ENCODE measurements at places on chromosomes 4 and X.

DNA sequence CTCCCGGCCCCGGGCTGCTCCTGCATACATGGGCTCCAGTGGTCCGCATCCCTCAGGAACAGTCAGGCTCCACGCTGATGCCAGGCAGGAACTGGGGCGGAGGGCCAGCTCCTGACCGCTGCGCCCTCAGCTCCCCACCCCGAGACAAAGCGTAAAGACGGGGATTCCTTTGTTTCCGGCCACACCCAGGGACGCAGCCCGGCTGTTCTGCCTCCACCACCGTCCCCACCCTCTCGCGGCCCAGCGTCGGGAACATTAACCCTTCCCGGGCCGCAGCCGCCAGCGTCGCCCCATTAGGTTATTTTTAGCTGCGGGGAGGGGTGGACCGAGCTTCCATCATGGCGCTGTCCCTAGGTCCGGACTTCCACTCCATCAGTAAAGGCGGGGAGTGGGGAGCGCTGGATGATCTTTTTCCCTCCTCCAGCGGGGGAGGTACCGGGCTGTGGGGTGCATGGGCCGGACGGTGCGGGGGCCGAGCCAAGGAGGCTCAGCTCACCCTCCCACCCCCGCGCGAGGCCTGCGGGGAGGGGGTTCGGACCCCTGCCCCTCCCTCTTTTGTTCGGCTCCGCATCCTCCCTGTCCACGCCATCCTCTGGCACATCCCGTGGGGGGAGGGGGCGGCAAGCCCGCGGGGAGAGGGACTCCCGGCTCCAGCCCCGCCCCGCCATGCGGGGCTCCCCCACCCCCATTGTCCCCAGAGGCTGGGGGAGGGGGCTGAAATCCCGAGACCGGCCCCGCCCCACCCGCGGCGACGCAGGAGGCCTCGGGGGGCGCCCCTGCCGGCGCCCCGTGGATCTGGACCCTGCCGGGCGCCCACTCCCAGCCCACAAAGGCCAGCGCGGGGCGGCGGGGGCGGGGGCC lies 5.3 kb downstream of the CRMP1 start:
- no peak for DNase-seq

- no peak for DNase-seq
Measured at GRCh38 chr4:99587803-99588202, 13.2 kb downstream of the MTTP start.

- peak; percentile 56 for DNase-seq
Measured at GRCh38 chrX:69093960-69094871, 71.0 kb downstream of the PJA1 start.

DNA sequence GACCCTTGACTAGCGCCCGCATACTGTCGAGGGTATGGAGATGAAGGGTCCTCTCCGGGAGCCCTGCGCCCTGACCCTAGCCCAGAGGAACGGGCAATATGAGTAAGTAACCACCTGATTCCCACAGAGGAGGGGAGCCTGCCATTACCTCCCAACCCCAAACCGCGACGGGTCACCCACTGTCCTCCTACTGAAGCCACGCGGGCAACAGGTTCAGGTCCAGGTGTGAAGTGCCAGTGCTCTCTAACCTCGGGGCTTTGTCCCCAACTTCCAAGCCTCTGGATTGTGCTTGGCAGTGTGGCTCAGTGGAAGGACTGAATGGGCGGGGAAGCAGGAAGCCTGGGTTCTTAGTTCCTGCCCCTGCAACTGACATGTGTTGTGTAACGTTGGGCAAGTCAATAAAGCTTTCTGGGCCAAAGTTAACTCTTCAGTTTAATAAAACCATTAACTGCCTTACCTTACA lies 694 bp downstream of the OCRL start:
- peak; percentile 25 for DNase-seq

GRCh38 chr4:102789317-102789717 lies 28.5 kb upstream of the MANBA start:
- no peak for DNase-seq

DNA sequence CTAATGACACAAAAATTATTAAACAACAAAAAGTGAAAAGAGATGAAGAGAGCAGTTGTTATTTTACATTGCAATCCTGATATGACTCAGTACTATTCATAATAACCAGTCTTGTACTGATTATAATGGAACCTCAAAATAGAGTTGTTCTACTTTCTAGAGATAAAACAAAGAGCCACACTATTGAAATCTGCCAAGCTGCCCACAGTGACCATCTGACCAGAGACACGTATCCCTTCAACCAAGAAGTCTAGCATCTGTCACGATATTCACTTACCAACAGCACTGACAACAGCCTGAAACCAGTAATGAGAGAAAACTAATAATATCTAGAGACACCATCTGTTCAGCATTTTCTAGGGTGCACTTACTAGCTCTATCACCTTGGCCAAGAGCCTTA lies 466.7 kb downstream of the NKX6-1 start:
- DNase-seq: no peak

DNA sequence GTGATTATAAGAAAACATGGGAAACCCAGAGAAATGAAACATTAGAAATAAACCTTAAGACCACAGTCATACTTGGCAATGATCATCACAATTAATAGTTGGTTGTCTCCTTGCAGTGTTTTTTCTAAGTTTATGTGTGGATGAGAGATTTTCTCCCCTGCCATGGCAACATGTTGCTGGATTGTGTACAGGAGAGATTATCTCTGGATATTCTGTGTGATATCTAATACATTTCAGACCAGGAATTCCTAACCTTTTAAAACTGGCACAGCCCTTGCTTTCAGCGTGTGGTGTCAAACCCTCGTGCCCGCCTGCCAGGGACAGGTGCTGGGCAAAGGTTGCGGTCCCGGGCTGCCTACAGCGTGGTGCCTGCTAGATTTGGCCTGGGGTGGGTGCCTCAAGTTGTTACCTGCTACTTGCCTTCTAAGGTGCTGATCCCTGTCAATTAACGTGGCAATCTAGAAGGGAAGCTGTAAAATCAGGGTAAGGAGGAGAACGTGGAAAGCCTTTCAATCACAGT lies 100.5 kb downstream of the TMEM131L start:
- DNase-seq: no peak

DNA sequence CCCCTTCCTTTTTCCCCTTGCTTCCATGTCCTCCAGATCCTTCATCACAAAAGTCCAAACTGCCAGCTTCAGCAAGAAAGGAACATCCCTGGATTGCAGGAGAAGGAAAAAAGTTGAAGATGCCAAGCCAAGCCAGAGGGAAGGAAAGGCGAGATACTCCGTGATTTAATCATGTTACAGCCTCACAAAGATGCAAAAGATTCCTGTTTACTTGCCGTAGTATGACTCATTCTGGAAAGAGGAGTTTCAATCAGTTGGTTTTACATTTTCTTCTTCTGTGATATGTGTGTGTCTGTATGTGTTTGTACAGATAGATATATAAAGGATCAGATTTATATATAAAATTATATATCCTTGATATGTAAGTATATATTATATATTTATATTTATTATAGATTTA lies 69.3 kb downstream of the BTC start:
- DNase-seq: no peak

DNA sequence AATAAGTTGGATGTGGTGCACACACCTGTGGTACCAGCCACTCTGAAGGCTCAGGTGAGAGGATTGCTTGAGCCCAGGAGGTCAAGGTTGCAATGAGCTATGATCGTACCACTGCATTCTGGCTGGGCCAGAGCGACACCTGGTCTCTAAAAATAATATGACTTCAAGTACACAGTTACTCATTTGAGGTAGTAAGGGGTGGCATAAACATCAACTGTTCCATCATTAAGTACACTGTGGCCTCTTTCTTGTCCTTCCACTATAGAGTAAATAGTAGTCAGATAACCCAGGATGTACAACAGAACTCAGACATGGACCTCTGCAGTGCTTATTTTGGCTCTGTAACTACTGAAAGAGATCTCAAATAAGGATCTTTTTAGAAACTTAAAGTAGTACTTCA lies 10.6 kb downstream of the FAM9B start:
- no peak for DNase-seq

GRCh38 chrX:107659768-107660167 lies 31.5 kb downstream of the PRPS1 start:
- no peak for DNase-seq

GRCh38 chrX:64350521-64350920 lies 44.7 kb downstream of the MTMR8 start:
- DNase-seq: no peak

- DNase-seq: no peak
Measured at GRCh38 chr4:133929531-133930239, 271.9 kb downstream of the PABPC4L start.

GRCh38 chr4:155591738-155592143 lies 74.9 kb upstream of the GUCY1A1 start:
- no peak for DNase-seq

GRCh38 chrX:48911412-48912182 lies at the start of gene SLC35A2:
TSS of gene SLC35A2 (minus strand) at chrX:48911646. CDS start at chrX:48911636, 10 bp downstream.
- DNase-seq: peak; percentile 85

DNA sequence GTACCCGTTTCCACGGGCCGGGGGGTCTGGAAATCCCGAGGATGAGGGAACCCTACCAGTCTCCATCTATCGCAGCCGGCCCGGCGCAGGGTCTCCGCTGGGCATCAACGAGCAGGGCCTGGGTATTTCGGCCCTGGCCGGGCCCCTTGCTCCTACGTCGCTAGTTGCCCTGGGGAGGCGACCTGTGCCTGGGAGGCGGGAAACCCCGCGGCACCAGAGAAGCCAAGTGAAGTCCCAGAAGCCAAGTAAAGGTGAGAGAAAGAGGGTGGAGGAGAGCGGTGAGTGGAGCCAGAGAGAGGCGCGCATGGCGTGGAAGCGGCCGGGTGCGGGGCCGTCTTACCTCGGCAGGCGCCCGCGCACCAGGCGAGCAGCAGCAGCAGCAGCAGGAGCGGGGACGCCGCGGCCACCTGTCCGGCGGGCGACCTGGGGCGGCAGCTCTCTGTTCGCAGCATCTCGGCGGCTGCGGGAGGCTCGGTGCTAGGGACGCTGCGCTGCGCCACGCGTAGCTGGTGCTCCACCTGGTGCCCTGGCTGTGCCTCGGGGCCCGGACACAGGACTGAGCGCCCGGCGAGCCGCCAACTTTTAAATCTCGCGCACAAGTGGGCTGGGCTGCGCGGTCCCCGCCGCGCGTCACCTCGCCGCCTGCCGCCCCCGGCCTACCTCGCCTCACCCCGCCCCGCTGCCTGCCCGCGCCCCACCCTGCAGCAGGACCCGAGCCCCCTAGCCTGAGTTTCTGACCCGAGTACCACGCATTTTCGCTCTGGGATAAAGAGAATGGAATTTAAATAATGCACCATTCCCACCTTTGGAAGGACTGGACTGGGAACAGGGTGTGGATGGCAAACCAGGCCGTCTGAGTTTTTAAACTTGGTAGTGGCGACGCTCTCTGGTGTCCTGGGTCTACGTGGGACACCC lies at the start of gene NMU:
NMU (minus strand) TSS at position 558 of the 915 bp plus-strand sequence; CDS start at position 452, 106 bp downstream.
- peak; percentile 47 for DNase-seq

DNA sequence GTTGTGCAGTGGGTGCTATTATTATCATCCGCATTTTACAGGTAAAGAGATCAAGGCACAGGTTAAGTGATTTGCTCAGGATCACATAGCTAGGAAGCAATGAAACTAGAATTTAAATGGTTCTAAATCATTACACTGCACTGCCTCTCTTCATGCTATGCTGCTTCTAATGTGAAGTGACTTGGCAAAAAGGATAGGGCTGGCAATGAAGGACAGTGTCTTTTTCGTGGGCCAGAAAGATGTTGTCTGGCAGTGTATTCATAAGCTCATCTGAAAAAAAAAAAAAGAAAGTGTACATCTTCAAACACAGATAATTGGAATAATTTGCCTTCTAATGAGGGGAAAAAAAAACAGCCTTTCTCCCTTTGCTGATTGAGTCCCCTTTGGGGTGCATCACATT lies 132.2 kb upstream of the FUNDC1 start:
- no peak for DNase-seq

- no peak for DNase-seq
Measured at GRCh38 chr4:36446275-36446674, 164.9 kb downstream of the DTHD1 start.

- no peak for DNase-seq
Measured at GRCh38 chrX:109966246-109966645, 36.7 kb upstream of the TMEM164 start.

DNA sequence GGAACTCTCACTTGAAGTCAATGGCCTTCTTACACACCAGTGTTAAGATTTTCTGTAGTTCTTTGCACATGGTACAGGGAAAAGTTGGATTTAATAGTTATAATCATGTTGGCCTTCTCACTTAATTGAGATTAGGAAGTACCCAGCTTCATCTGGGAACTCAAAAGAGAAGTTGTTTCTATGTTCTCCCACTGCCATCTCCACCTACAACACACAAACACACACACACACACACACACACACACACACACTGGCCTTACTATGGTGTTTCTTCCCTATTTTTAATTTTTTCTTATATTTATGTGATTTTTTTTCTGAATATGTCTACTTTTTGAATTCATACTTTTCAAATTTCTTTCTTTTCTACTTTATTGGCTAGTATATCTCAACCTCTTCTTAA lies 10.0 kb upstream of the CHIC2 start:
- no peak for DNase-seq

GRCh38 chr4:140644470-140645185 lies 75.9 kb upstream of the UCP1 start:
- DNase-seq: no peak

- no peak for DNase-seq
Measured at GRCh38 chr4:158500054-158500453, 21.6 kb upstream of the RXFP1 start.

DNA sequence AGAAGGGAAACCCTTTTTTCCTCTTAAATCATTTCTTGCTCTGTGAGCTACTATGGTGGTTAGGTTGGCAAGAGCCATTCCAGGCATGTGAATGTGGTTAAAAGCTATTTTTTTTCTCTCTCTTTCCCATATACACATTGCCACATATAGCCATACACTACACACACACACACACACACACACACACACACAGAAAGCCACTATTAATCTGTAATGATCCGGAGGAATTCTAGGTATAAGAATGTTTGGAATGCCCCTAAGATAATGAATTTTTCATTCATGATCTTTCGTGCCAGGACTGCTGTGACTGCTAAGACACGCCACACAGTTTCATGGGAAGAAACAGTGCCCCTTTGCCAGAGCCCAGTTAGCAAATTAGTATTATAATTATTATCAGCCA lies 21.8 kb upstream of the TLL1 start:
- DNase-seq: no peak

- no peak for DNase-seq
Measured at GRCh38 chr4:55979562-55979961, 30.8 kb downstream of the CEP135 start.

GRCh38 chrX:130172127-130172845 lies 524 bp downstream of the RAB33A start:
- no peak for DNase-seq

GRCh38 chrX:53281321-53281822 lies at the start of gene IQSEC2:
TSS of gene IQSEC2 (minus strand) at chrX:53281584.
- DNase-seq: peak; percentile 91

DNA sequence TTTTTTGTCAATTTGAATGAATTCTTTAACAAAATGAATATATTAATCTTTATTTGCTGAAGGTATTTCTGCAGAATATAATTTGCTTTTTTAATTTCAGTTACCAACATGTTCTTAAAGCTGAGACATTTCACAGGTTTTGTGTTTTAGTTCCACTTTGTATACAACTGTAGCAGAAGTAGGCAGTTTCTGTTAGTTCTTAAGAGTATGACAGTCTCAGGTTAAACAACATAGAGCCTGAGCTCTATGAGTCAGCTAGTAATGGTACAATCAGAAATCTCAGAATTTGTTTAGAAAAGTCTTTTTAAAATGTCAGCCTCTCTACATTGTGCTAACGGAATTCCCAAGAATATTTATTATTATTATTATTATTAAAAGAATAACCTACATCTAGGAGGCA lies 50.4 kb downstream of the GSTCD start:
- no peak for DNase-seq

Data from left hindlimb (tissue), 1 donor.